ENCODE measurements at places on chromosomes 3 and 15.

GRCh38 chr3:39573392-39573791 is 105.9 kb downstream of the MOBP start:
- DNase-seq: no peak

DNA sequence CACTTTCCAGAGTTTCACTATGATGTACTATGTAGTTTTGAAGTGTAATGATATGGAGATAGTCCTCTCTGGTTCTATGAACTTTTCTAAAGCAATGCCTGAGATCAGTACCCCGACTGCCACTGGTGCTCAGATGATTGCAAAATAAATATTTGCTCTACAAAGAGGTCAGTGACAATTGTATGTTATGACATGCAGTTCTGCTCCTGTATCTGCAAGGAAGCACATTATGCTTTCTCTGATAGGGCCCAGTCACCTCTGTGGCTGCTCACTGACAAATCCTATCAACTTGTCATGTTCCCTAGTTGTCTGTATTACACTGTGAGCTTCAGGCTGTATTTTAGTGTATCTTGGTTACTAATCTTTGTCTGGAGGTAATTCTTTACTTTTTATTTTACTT is 362.6 kb downstream of the ROBO1 start:
- no peak for DNase-seq

DNA sequence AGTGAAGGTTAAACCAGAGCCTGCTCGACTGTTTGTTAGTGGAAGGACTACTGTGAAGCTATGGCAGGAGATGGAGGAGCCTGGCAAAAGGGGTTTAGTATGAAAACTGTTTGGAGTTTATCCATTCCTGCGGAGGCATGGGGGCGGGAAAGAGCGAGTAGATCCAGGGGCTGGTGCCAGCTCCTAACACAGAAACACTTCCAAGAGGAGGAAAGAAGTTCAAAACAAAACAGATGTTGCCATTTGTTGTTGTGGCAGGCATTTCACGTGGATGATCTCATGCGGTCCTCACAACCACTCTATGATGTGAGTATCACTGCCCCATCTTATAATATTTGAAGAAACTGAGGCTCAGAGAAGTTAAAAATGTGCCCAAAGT is 30.7 kb upstream of the KY start:
- no peak for DNase-seq

- DNase-seq: no peak
Measured at GRCh38 chr15:76274821-76275220, 36.4 kb downstream of the ETFA start.

DNA sequence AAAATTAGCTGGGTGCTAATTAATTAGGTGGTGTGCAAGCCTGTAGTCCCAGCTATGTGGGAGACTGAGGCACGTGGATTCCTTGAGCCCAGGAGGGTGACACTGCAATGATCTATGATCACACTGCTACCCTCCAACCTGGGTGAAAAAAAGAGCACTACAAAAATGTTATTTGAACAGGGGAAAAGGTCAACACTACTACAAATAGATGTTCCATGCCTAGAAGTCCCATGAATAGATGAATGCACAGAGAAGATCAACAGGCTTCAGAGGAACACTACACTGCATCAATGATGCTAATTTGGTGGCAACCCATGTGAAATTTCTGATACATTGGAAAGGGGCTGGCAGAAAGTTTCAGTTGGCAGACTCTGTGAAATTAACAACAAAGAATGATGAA is 105.4 kb upstream of the FHIT start:
- no peak for DNase-seq

DNA sequence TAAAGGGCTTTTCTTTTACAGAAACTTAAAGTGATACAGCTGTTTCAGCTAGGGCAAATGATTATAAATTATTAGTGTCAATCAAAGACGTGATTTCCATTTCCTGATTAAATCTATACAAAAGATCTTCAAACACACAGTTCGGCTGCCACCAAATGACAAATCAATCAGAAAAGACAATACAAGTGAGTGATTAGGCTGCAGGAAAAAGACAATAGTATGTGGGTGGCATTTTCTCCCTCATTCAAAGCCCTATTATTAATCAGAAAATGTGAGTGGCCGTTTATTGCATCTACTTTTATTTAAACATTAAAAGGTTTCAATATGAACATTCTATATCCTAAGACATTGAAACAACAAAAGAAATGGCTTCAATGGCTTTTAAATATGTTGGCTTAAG is 895.6 kb upstream of the ROBO1 start:
- no peak for DNase-seq

- DNase-seq: no peak
Measured at GRCh38 chr3:38148311-38148882, 9.9 kb downstream of the MYD88 start.

DNA sequence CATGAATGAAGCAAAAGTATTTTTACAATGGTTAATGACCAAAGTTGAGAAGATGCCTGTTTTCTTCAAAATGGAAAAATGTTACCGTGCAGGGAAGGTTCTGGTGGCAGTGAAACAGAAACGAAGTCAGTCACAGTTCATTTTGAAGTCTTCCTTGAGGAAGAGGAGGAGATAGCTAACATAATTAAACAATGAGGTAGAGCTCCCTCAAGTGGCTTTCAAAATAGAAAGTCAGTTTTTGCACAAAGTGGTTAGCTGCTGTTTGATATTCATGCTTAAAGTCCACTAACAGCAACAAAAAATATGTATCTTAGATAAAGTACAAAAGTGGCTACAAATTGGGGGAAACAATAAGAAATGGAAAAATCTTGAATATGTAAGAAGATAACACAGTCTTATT is 87.3 kb downstream of the TFG start:
- no peak for DNase-seq

DNA sequence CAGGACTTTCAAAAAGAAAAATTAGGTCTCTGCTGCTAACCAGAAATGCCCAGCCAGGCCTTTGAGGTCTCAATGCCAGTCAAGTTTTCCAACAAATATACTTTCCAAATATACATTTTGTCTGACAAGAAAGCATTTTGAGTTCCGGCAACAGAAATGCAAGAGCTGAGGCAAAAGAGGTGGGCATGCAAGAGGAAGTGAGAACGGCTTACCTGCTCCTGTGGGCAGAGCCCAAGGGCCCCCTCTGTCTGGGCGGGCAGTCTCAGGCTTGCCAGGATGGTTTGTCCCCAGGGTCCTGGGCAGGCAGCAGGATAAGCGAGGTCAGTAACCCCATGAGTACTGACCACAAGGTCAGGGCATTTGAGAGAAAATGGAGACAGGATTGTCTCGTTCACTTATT is 136.1 kb upstream of the TOPAZ1 start:
- DNase-seq: no peak

GRCh38 chr3:151044706-151045105 is 40.8 kb upstream of the MED12L start:
- DNase-seq: no peak

DNA sequence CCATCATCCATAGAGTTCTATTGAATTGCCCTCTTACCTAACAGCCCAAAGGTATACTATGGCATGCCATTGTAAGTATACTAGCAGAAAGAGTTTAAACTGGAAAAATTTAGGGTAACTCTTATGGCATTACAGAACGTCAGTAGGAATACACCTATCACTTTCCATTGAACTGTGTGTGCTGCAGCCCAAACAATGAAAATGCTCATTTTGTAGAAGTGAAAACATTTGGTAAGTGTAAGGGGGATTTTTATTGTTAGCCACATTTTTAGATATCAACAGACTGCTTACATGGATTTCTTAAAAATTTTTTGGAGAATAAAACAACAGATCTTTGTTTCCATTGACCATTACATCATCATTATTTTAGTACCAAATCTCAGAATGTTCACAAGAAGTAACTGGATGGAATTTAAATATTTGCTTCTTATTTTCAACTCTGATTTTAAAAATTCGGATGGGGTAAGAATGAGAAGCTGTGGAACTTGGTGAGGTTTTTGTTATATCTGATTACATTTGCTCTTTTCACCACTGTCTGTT is 245.9 kb downstream of the UBE2E2 start:
- no peak for DNase-seq

GRCh38 chr3:18716101-18716500 is 291.0 kb upstream of the SATB1 start:
- DNase-seq: no peak

DNA sequence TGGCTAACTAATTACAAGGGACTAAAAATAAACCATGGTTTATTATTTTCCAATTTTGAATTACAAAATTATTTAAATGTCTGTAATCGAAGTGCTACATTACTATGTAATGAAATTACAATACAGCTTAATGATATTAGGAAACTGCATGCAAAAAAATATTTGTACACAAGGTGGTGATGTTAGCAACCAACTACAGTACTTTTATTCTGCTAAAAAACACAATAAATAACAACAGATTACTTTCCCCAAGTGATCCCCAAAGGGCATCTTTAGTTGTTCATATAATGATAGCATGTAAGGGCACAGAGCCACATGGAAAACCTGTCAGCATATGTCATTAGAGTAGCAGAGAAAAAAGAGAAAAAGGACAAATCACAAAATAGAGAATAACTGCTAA is 147.5 kb upstream of the SOX2 start:
- no peak for DNase-seq

DNA sequence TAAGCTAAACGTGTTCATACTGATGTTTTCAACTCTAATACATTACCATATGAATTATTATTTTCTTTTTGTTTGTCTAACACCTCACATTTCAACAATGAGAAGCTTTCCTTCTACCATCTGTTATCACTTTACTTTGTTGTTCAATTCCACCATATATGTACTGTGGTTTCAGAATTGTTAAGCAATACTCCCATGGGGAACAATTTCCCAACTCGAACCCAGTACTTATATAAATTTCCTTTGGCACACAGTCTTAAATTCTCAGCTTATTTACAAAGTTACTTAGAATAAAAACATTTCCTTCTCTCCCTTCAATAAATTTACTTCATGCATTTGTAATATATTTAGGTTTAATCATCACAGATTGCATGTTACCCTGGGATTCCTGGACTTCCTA is 1764.4 kb downstream of the OTOL1 start:
- DNase-seq: no peak

DNA sequence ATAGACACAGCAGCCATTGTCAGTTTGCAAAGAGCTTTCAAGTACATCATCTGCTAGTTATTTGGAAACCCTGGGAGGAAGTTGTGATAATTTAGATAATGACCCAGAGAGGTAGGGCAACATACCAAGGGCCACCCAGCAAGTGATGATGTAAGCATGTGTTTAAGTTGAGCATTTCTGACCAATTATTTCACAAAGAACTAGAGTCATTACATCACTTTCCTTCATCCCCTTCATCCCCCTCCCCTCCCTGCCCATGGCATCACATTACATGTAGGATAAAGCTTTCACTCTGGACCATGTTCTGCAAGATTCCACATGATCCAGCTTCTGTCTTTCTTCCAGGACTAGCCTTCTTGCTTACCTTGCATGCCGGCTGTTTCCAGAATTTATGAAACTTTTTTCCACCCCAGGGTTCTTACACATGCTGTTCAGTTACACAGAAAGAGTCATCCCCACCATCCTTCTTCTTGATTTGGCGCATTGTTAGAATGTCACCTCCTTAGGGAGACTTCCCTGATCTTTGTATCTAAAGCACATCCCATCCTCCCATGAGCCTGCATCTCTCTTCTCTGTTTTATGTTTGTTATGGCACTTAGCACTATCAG is 71.3 kb downstream of the PTPRG start:
- no peak for DNase-seq

GRCh38 chr3:117101697-117102096 is 392.1 kb downstream of the TUSC7 start:
- no peak for DNase-seq

GRCh38 chr3:157130467-157131251 is 29.3 kb downstream of the CCNL1 start:
- DNase-seq: peak; percentile 86

- DNase-seq: no peak
Measured at GRCh38 chr3:55802816-55803215, 315.7 kb upstream of the WNT5A start.
